ENCODE measurements at places on chromosomes 7 and 10.

GRCh38 chr7:97020996-97021746 lies 3.5 kb downstream of the DLX5 start:
- no peak for DNase-seq

GRCh38 chr10:88395677-88396076 lies 187.4 kb downstream of the RNLS start:
- DNase-seq = no peak

DNA sequence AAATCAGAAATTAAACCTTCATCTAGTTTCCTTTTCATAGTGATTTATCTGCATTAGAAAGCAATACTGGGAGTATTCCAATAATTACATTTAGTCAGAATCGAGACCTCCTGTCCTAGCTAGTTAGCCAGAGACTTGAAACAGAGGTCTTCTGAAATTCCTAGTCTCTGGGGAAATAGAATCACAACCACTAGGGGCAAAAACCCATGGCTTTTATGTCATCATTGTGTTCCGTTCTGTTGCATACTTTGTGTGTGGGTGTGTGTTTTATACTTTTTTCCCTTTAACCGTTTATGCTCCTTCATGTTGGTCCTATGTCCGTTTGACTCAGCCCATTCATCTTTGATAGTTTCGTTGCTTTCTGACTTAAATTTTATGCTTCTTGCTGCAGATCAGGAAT lies 79.8 kb downstream of the RALA start:
- DNase-seq = no peak

DNA sequence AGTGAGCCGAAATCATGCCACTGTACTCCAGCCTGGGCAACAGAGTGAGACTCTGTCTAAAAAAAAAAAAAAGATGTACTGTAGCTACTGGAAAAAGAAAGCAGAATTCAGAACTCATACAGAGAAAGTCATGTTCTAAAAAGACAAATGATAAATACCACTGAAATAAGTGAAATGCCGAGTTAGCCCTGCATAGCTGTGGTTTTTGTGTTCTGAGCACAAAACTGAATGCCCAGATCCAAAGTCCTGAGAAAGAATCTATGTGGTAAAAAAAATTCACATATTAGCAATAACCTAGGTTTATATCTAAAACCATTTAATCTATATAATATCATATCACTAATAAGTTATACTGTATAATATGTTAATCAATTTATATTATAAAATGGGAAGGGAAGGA lies 29.3 kb upstream of the HECW1 start:
- DNase-seq = no peak

DNA sequence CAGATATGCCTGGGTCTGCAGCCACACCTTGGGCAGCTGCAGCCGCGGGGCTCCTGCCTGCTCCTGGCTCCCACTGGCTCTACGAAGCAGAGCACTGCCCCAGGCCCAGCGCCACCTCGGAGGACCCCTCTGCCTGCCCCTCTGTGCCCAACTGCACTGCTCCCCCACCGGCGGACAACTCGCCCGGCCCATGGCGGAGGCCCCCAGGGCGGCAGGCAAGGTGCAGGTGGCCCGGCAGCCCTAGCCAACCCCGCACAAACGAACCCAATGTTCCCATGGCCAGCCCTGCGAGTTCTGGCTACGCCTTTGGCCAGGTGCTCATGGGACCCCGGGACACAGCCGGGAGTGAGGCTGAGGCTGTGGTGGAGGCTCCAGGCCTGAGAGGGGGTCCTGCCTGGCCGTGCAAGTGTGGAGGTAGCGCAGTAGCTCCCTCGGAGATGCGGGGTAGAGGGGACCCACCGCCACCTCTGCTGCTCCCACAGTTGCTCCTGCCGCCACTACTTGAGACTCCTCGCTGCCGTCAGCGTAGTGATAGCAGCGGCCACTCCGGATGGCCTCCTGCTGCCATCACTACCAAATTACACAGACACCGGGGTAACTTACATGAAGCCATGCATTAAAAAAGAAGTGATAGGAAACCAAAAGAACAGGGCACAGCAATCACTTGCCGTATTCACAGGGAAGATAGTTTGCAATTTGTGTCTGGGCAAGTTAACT lies 97.3 kb upstream of the SP4 start:
- DNase-seq = no peak

- DNase-seq = no peak
These were observed 1.1 kb downstream of the TRIM8 start for GRCh38 chr10:102645388-102645740.

- DNase-seq = no peak
These were observed 17.8 kb upstream of the WDR11 start for GRCh38 chr10:120833222-120833928.

DNA sequence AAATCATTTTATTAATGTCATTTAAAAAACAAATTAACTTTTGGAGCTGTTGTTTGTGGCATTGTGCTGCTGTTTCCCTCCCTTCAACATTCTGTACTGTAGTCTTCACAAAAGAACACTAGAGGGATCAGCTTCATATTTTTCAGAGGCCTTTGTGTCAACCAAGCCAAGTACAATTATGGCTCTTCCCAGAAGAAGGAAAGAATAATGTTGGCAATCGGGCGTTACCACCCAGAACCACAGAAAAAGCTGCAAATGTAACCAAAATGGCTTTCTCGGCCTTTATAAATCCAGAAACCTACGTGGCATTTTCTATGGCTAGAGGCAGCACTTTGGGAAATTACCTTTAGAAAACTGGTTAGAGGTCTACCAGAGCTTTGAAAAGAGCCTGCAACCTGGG lies 98.8 kb upstream of the COL1A2 start:
- DNase-seq = no peak

GRCh38 chr10:60896033-60896432 lies 48.0 kb downstream of the RHOBTB1 start:
- DNase-seq = no peak

DNA sequence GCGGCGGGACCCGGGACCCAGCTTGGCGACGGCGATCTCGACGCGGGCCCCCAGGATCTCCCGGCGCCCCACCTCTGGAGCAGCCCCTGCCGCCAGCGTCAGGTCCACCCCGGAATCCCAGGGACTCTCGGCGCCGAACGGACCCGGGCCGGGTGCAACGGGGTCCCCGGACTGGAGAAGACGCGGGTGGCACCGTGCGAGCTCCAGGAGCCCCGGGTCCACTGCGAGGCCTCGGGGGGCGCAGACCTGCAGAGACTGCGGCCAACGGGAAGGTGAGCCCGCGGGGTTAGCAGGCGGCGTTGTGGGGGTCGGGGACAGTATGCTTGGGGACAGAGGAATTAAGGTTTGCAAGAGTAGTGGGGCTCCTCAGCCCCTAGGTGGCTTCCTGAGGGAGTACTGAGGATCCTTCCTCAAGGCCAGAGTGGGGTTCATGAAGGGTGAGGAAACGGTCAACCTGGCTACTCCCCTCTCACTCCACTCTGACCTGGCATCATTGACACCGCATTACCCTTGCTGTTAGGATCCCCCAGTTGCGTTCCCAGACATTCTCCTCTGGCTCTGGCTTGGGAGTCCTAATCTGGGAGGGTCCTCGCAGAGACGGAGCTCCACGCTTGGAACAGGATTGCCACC lies 353 bp downstream of the EPHB6 start:
- DNase-seq = peak; percentile 11

DNA sequence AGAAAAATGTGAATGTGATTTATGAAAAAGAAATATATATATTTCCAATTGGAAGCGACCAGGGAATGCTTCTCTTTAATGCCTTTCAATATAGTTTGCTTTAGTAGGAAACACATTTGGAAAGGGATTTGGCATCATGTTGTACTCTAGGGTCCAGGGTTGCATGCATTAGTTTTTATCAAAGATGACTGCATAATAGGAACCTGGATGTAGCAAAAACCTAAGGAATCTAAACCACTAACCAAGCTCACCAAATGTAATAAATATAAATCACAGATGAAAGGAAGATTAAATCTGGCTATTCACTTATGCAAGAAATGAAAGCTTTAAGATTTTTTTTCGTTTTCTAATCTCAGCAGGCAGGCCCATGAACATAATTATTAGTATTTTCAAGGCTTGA lies 120.0 kb downstream of the ATXN7L1 start:
- no peak for DNase-seq

GRCh38 chr10:324593-324992 lies 189.3 kb downstream of the ZMYND11 start:
- DNase-seq = no peak

- no peak for DNase-seq
These were observed 557 bp downstream of the CYTH3 start for GRCh38 chr7:6271694-6272440.

DNA sequence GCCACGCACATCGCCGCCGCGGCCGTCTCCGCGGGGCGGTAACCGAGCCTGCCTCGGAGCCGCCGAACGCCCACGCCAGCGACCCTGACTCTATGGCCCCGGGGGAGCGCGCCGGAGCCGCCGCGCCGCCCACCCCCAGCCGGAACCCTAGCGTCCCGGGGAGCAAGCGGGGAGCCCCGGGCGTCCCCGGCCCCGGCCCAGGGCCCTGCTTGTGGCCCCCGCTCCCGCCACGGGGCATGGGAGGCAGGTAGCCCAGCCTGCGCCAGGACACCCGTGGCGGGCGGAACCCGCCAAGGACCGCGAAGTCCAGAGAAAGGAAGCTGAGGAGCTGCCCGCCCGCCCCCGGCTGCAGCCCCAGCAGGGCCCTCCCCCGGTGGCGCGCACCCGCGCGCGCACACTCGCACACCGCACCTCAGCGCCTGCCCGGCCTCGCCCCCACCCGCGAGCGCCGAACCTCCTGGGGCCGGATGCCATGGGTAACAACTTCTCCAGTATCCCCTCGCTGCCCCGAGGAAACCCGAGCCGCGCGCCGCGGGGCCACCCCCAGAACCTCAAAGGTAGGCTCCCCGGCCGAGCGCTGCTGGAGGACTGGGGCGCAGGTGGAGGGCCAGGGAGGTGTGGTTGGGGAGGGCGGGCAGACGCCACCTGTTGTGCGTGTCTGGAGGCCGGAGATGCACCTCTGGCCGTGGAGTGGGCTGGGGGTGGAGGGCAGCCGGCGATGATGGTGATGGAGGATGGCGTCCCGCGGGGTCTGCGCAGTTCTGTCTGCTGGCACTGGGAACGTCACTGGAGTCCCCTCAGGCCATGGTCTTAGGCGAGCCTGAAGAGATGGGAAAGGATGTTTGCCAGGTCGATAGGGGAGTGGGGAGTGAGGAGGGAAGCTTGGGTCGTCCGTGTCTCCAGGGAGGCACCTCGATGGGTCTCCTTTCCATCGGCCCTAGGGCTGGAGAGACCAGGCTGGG lies 692 bp downstream of the NEURL1 start:
- no peak for DNase-seq

- DNase-seq = no peak
These were observed 31.8 kb downstream of the GET4 start for GRCh38 chr7:908159-908581.

DNA sequence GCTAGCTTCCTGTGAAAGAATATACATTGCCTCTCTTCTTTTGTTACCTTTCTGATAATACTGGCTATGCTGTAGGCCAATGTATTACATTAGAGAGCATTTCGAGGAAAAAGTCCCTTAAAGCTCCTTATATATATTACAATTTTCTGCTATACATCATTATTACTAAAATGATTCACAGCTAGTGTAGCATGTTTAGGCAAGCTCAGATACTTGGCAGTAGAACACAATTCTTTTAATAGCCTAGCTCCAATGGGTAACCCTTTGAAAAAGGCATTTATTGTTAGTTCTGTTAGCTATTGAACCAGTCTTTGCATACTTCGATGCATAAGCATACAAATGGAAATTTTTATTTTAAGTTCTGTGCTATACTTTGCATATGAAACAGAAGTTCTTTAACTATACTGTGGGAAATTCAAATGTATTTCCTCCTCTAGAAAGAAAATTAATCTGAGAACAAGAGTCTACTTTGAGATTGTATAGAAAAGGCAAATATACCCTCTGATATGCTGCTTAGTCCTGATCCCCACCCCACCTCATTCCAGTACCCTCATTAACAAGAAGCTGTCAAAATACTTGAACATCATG lies 55.6 kb upstream of the SKAP2 start:
- no peak for DNase-seq

- no peak for DNase-seq
These were observed 748.5 kb downstream of the DNAJB9 start for GRCh38 chr7:109318136-109318535.

GRCh38 chr10:74175510-74176379 lies 24.7 kb downstream of the ADK start:
- DNase-seq = no peak

DNA sequence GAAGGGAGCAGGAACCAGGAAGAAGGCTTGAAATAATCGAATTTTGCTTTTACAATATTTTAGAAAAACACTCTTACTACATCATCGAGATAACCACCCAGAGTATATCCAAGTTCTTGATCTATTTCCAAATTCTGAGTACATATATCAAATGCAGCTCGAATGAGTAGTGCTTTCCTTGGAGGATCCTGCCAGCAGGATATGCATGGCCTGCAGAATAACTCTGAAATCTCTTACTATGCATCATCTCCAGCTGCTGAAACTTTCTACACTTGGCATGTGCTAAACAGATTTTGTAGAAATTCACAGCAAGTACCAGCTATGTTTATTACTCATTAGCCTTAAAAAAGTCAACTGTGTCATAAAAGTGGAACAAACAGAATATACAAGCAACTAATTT lies 44.0 kb upstream of the ANK3 start:
- no peak for DNase-seq

DNA sequence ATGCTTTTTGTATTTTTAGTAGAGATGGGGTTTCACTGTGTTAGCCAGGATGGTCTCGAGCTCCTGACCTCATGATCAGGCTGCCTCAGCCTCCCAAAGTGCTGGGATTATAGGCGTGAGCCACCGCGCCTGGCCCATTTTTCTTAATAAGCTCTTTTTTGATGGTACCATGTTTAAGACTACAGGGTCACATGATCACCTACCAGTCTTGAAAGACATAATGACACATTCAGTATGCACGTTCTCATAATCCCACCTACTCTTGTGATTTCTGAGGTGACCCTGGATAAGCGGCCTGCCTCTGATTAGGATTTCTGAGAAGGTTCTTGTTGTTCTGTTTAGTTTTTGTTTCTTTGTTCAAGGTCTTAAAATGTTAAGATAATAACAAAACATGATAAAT lies 43.7 kb upstream of the PLXNA4 start:
- DNase-seq = no peak

DNA sequence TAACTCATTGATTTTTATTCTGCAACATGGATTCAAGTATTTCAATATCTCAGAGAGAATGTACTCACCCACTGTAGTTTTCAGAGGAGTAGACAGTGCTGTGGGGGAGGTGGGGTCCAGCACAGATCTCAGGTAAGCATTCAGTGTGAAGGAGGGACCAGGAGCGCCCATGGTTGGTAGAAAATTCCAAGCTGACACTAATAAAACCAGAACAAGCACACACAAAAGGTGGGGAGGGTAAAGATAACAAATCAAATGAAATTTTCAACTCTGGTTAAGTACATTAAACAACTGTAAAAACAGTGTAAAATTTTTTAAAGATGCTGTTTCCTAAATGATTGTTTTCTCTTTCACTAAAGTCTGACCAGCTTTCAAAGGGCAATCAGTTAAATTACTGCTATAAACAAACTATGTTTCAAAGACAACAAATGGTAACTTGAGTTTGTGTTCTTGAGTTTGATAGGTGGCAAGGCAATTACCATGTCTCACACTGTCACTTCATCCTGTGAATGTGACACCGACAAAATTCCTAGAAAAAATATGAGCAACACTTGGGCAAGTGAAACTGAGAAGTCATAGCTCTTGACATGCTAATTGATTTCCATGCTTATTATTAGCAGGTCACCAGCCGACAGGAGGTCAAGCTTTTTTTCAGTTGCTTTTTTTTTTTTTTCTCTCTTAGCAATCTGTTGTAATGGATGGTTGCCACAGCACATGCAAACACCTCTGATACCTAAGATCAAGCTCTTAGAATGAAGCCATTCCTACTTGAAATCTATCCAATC lies 205.8 kb upstream of the SLC26A5 start:
- peak; percentile 10 for DNase-seq

- DNase-seq = no peak
These were observed 173.0 kb upstream of the RHEB start for GRCh38 chr7:151692721-151693120.

All from NCI-H1105 (cell line).